ENCODE measurements at places on chromosomes 16 and 17.

DNA sequence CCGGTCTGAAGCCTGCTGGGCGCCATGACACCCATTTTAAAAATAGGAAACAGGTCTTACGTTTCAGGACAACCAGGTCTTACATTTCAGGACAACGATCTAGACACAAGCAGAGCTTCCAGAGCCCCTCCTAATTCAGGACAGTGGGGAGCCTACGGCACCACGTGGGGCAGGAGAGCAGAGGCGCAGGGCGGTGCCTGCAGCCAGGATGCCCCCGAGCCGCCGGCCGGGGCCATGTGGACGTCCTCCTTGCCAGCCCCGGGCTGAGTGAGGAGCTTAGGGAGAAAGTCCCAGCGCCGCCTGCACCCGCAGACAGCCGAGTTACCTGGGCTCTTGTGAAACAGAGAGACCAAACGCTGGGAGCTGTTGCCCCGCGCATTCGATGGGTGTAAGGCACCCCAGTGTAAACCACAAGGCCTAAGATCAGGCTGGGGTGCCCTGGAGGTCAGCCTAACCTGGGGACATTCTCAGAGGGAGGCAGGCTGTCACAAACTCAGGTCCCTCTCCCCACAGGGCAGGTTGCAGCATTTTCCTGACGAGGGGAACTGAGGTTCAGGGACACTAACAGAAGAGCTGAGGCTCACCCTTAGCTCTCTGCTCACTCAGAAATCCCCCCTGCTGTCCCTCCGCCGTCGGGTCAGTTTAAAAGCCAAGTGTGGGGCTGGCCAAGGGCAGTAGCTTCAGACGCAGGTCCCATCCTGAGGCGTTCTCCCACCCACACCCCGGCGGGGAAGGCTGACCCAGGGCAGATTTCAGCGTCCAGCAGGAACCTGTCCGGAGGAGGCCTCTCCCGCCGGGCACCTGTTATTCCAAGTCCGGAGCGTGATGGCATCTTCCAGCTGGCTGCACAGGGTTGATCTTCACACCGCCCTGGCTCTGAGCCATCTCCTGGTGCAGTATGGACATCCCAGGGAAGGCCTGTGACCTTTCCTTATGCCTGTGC, 1.8 kb upstream of the NOTUM start:
- DNase-seq, result no peak

DNA sequence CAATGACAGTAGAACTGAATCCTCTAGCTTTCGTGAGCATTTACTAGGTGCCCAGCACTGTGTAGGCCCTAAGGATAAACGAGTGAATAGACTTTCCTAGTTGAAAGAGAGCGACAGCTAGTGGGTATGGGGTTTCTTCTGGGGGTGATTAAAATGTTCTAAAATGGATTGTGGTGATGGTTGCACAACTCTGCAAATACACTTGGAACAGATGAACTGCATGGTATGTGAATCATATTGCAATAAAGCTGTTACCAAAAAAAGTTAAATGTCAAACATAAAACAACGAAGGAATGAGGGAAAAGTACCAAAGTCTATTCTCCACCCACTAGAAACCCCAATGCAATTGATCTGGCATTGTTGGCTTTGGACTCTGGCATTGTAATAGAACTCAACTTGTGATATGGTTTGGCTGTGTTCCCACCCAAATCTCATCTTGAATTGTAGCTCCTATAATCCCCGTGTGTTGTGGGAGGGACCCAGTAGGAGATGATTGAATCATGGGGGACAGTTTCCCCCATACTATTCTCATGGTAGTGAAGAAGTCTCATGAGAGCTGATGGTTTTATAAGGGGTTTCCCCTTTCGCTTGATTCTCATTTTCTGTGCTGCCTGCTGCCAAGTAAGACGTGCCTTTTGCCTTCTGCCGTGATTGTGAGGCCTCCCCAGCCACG, 70.5 kb downstream of the MARF1 start:
- no peak for DNase-seq

DNA sequence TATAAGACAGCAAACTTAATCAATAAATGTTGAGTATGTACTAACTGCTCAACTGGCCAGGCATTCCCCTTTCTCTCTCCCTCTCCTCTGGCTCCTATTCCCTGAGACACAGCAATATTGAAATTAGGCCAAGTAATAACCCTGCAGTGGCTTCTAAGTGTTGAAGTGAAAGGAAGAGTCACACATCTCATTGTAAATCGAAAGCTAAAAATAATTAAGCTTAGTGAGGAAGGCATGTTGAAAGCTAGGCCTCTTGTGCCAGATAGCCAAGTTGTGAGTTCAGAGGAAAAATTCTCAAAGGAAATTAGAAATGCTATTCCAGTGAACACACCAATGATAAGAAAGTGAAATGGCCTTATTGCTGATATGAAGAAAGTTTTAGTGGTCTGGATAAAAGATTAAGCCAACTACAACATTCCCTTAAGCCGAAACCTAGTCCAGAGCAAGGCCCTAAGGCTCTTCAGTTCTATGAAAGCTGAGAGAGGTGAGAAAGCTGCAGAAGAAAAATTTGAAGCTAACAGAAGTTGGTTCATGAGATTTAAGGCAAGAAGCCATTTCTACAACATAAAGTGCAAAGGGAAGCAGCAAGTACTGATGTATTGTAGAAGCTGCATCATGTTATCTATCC, 35.4 kb upstream of the ABCC11 start:
- DNase-seq, result no peak

DNA sequence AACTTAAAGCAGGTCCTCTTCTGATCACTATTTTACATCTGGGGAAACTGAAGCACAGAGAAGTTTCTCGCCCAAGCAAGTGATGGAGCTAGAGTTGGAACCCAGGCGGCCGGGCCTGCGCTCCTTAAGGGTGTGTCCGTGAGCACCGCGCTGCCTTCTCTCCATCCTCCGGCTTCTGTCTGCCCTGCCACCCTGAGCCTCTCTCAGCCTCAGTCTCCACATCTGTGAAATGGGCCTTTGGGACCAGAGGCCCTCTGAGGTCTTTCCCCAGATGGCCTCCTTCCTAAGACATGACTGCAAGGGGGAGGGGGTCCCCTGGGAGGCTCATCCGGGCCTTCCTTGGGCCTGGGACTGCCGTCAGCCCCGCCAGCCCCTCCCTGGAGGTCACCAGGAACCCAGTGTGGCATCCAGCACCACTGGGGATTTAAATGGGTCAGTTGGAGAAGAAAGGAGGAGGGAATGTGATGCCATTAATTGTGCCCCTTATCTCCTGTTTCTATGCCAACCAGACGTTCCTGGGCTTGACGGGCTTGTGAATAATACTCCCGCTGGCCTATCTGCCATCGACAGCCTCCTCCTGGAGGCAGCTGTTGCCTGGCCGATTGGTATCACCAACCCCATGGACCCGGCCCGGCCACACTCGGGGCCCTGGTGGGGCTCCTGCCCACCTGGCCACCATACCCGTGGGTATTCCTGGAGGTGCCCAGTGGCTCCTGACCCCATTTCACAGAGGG, 5.1 kb downstream of the ZFPM1 start:
- DNase-seq, result no peak

DNA sequence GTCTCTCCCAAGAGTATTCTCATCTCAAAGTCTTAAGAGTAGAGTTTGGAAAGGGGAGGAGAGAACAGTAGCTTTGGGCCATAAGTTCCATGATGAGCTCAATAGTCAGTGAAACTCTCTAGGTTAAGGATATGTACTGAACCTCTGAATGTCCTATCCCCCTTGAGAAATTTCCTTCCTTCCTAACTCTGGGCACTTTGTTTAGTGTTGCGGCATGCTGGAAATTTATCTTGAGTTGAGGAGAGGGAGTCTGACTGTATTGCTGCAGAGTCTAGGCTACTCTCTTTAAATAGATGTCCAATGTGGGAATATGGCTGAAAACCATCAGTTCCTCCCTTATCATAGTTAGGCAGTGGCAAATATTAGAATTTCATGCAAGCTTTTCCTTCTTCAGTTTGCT, 16.1 kb downstream of the MRTFB start:
- no peak for DNase-seq

- no peak for DNase-seq
These were observed 12.0 kb downstream of the SLC4A1 start for GRCh38 chr17:44255915-44256314.

Data from NCI-H2081 (cell line).